Stimulated activated CD8-positive, alpha-beta memory T cell treated with anti-CD3 and anti-CD28 coated beads, Interleukin-7, amount 100 ng/mL, for 1 hour (primary cell): ENCODE measurements at places on chromosomes 16 and 17.

DNA sequence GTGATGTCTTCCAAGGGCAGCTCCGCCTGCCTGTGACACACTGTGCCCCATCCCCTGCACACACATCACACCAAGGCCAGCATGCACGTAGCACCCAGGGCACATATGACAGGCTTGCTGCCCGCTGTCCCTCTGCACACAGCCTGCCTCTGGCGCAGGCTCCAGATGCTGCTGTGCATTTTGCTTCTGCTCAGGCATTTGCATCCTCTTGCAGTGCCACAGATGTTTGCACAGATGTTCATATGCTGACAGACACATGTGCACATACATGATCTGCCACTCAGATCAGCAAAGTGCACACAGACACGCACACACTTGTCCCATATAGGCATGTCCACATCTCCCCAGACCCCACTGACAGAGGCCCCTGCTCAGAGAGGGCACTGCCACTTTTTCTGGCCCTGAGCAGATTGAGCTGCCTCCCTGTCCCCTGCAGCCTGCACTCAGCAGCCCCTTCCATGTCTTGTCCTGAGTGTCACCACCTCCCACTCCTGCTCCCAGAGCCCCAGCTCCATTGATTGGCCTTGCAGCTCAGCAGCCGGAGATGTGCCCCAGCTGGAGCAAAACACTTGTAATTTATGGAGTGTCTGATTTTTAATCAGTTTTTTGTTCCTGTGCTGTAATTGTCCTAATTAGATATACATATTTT, 115.1 kb upstream of the RPL38 start:
- no peak for DNase-seq

GRCh38 chr17:20996724-20997615, 45.8 kb downstream of the USP22 start:
- no peak for DNase-seq

DNA sequence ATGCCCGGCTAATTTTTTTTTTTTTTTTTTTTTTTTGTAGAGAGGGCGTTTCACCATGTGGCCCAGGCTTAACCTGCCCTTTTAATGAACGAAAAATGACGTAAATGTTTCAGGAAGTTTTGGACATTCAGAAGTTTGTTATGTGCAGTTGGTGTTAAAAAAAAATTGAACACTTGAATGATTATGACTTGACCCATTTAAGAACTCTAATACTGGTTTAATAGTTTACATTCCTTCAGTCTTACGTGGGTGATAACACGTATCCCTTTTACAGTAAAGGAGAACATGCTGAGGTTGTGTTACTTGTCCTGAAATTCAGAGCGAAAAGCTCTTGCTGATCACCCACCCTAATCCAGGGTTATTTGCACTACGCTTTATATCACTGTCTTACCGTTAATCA, 1.7 kb downstream of the MLYCD start:
- DNase-seq: no peak

DNA sequence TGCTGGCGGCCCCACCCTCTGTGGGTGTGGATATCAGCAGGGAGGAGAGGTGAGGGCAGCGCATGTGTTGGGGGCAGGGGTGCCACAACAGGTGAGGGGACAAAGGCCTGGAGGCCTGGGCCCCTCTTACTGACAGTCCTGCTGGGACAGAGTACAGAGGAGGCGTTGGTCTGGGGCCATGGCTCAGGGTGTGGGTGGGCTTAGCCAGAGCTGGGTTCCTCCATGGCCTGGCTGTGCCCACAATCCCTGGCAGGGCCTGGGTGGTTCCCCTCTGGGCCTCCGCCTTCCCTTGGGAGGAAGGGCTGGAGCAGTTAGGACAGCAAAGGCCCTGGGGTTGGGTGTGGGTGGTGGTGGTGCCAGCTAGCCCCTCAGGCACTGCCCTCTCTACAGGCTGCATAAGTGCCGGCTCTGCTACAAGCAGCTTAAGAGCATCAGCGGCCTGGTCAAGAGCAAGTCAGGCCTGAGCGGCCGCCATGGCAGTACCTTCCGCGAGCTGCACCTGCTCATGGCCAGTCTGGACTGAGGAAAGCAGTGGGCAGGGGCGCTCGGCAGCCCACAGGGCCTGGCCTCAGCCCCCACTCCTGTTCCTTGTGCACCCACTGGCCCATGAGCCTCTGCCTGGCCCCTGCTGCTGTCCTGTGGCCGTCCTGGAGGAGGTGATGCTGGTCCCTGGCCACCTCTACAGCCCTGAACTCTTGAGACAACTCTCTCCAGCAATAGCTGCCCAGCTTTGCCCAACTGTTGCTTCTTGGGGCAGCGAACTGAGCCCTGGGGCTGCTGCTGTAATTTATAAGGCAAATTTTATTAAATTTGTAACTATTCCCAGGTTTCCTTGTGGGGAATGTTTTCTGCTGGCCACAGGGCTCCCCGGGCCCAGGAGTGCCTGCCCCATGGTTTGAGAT, 21.1 kb downstream of the KATNB1 start:
- no peak for DNase-seq

DNA sequence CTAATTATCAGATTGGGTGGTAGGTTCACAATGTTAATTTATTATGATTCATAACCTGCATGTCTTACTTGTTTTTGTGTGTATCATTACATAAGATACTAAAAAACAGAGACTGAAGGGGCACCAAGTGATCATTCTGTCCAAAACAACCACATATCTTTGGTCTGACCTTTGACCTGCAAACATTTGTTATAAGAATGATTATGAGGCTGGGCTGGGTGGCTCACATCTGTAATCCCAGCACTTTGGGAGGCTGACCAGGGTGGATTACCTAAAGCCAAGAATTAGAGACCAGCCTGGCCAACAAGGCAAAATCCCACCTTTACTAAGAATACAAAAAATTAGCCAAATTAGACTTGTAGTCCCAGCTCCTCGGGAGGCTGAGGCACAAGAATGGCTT, 116.4 kb downstream of the SPAG9 start:
- DNase-seq: no peak

DNA sequence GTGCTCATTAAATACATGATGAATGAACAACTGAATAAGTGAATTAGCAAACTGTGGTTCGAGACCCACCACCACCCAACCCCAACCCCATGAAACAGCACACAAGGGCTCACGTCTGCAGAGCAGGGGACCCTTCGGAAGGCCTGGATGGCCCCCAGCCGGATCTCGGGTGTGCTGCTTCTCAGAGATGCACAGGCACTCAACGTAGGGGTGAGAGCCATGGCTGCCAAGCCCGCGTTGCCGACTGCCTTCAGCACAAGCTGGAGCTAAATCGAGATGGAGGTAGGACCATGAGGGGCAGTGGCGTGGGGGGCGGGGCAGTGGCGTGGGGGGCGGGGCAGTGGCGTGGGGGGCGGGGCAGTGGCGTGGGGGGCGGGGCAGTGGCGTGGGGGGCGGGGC, 93.2 kb downstream of the LITAF start:
- no peak for DNase-seq

- no peak for DNase-seq
Observed at GRCh38 chr16:86050591-86051367, 151.8 kb downstream of the IRF8 start.

GRCh38 chr17:78426293-78426879, 47.9 kb downstream of the PGS1 start:
- DNase-seq: no peak

GRCh38 chr16:65845466-65846209, 520.9 kb upstream of the CDH5 start:
- DNase-seq: no peak

GRCh38 chr16:54632322-54633220, 298.1 kb upstream of the IRX5 start:
- no peak for DNase-seq

- DNase-seq: no peak
Observed at GRCh38 chr17:2571523-2572303, 21.7 kb upstream of the PAFAH1B1 start.

GRCh38 chr16:87468550-87468949, 24.3 kb downstream of the ZCCHC14 start:
- no peak for DNase-seq

GRCh38 chr17:58367461-58367860, 15.5 kb upstream of the SUPT4H1 start:
- DNase-seq: no peak

DNA sequence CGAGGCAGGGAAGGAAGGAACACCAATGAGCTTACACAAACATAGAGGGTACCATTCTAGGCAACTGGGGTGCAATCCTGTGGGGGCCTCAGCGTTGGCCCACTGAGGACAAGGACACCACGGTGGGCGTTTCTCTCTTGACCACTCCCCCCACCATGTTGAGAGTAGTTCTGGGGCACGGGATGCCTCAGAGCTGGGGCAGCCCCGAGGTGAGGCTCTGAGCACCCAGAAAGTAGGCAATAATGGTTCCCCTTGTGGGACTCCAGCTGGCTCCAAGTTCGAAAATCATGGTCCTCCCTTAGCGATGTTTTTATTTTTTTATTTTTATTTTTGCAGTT, 5.1 kb downstream of the PRSS21 start:
- no peak for DNase-seq

GRCh38 chr16:10679921-10680320, 14.8 kb downstream of the TEKT5 start:
- no peak for DNase-seq

DNA sequence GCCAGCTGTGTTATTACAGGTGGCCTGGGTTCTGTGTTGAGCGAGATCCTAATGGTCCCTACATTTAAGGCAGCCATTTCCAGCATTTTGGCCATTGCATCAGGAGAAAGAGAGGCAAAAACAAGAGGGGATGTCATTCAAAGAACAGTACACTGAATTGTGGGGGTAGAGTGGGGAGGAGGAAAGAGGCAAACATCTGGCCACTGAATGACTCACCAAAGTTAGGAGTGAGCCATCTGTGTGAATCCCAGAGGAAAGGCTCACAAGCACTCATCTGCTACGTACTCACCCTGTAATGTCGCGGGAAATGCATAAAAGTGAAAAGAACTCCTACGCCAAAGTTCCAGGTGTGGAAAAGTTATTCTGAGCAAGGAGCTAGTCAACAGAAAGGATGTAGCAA, 16.7 kb downstream of the KRABD2 start:
- DNase-seq: no peak

DNA sequence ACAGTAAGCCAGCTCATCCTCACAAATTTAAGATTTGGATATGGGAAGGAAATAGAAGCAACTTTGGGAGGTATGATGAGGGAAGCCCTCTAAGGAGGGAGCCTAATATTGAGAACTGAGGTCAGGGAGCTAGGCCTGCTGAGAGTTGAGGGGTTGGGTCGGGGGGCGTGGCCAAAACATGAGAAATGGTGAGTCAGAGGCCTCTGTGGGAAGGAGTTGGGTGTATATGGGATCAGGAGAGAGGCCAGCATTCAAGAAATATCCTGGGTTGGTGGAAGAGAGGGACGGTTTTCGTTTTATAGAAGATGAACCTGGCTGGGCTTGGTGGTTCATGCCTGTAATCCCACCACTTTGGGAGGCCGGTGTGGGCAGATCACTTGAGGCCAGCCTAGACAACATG, 48.4 kb downstream of the CLEC16A start:
- no peak for DNase-seq

DNA sequence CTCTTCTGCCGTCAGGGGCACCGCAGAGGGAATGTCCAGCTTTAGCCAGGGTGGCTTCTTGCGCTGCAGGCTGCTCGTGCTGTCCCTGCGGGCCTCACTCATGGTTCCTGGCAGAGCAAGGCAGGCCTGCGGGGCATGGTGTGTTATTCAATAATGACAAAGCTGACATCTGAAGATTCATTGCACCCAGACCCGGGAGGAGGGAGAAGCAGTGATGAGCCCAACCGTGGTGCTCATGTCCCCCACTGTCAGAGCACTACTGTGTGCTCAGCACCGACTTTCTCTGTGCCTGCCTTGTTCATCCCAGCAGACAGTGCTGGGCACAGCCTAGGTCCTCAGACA, 7.5 kb downstream of the RHBDF1 start:
- DNase-seq: no peak

DNA sequence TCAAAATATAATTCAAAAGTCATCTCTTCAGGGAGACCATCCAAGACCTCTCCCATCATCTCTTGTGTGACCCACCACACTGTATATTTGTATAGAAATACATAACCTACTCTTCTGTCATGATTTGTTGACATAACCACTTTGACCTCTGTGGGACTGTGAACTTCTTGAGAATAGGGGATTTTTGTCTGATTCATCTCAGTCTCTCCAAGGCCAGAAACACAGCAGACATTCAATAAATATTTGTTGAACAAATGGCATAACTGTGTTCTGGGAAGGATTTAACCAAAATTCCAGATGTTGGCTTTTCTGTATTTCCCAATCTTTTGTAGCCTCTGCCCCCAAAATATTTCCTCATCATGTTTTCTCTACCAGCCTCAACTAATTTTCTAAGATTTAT, 169.7 kb downstream of the CDH11 start:
- DNase-seq: no peak

- DNase-seq: peak; percentile 27
Observed at GRCh38 chr17:83081684-83082201, 2.3 kb downstream of the METRNL start.

DNA sequence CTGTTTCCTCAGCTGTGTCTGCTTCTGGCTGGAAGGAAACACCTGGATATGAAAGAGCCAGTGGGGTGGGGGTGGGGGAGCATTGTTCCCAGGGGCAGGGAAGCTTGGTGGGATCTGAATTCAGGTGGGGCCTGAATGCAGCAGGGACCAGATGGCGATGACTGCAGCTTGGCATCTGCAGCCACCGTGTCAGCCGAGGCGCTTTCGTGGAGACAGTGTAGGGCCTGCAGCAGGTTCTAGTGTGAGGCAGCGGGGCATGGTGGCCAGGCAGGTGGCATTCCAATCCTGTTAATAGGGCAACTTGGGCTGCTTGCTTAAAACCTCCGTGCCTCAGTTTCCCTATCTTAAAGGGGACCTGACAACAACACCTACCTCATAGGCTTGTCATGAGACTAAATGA, 1.7 kb downstream of the PIK3R6 start:
- no peak for DNase-seq

GRCh38 chr16:7436306-7436705, 103.7 kb downstream of the RBFOX1 start:
- DNase-seq: no peak
